Activated T-helper 1 cell treated with anti-CD3 and anti-CD28 coated beads, Interleukin-2, amount 50 U/mL, for 16 hours (primary cell): ENCODE measurements at places on chromosomes 2 and 18.

GRCh38 chr18:49898421-49898820 lies 85.1 kb upstream of the ACAA2 start:
- DNase-seq = peak; percentile 37

- no peak for DNase-seq
Measured at GRCh38 chr2:44836174-44836573, 105.3 kb upstream of the SIX3 start.

DNA sequence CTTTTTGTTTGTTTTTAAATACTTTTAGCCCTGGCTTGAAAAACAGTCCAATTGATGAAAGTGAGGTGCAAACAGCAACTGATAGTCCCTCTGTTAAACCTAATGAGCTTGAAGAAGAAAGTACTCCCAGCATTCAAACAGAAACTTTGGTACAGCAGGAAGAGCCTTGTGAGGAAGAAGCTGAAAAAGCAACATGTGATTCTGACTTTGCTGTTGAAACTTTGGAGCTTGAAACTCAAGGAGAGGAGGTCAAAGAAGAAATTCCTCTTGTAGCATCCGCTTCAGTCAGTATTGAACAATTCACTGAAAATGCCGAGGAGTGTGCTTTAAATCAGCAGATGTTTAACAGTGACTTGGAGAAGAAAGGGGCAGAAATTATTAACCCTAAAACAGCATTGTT lies 30.6 kb upstream of the DYSF start:
- no peak for DNase-seq

DNA sequence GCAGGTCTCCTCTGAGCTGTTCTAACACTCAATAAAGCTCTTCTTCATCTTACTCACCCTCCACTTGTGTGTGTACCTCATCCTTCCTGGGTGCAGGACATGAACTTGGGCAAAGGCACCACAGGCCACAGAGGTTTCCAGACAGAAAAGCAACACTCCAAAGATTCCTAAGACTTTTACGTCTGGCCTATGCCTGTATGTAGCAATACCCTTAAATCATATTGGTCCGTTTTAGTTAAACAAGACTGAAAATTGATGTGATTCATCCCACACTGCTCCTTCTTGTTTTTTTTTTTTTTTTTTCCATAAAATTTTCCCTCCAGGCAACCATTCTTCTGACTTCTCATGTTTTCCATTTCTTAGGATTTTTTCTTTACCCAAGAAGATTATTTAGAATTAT lies 404.3 kb downstream of the PID1 start:
- DNase-seq = no peak

- DNase-seq = no peak
Measured at GRCh38 chr18:75134611-75134975, 74.3 kb downstream of the PTGR3 start.

GRCh38 chr2:11752906-11753305 lies 6.5 kb downstream of the LPIN1 start:
- DNase-seq = no peak

DNA sequence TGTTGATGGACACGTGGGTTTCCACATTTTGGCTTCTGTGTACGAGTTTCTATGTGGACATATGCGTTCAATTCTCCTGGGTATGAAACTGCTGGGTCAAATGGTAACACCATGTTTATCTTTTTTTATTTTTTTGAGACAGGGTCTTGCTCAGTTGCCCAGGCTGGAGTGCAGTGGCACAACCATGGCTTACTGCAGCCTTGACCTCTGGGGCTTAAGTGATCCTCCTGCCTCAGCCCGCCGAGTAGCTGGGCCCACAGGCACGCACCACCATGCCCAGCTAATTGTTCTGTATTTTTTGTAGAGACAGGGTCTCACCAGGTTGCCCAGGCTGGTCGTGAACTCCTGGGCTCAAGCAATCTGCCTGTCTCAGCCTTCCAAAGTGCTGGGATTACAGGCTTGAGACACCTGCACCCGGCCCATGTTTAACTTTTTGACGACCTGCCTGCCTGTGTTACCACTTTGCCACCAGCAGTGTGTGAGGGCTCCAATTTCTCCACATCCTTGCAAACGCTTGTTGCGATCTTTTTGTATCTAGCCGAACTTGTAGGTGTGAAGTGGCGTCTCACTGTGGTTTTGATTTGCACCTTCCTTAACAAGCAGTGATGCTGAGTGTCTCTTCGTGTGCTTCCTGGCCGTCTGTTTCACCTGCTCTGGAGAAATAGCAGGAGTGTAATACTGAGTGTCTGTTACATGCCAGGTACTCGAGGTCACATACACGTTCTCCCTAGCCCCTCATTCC lies 6.9 kb downstream of the HSBP1L1 start:
- DNase-seq = no peak

GRCh38 chr18:3689986-3690763 lies 240.2 kb downstream of the TGIF1 start:
- no peak for DNase-seq

- DNase-seq = peak; percentile 54
Measured at GRCh38 chr2:218398437-218399390, 954 bp upstream of the CTDSP1 start.

- no peak for DNase-seq
Measured at GRCh38 chr2:85951351-85952067, 62.7 kb upstream of the ST3GAL5 start.

DNA sequence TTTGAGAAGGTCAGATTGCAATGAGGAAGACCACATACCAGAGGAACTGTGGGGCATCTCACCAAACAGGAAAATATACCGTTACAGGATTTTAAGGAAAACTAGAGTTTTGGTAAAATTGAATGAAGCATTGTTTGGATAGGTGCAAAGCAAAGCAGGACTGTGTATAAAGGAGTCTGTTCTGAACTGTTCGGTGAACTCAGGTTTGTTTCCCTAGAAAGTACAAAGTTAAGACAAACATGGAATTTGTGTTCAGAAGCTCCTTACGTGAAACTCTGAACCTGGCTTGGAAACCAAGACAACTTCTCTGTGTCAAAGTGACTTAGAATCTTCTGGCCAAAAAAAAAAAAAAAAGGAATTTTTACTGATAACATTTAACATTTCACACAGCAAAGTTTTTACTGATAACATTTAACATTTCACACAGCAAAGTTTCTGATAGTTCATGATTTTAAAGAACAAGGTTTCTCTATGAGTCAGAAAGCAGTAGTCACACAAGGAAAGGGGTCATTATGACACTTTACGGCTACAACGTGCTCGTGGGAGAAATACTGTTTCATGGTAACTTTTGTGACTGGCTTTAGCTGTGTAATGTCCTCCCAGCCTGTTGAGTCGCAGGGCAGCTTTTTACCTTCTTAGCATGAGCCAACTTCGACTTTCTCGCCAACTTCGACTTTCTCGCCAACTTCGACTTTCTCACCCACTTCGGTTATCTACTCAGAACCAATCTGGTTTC lies 21.2 kb upstream of the TET3 start:
- no peak for DNase-seq

DNA sequence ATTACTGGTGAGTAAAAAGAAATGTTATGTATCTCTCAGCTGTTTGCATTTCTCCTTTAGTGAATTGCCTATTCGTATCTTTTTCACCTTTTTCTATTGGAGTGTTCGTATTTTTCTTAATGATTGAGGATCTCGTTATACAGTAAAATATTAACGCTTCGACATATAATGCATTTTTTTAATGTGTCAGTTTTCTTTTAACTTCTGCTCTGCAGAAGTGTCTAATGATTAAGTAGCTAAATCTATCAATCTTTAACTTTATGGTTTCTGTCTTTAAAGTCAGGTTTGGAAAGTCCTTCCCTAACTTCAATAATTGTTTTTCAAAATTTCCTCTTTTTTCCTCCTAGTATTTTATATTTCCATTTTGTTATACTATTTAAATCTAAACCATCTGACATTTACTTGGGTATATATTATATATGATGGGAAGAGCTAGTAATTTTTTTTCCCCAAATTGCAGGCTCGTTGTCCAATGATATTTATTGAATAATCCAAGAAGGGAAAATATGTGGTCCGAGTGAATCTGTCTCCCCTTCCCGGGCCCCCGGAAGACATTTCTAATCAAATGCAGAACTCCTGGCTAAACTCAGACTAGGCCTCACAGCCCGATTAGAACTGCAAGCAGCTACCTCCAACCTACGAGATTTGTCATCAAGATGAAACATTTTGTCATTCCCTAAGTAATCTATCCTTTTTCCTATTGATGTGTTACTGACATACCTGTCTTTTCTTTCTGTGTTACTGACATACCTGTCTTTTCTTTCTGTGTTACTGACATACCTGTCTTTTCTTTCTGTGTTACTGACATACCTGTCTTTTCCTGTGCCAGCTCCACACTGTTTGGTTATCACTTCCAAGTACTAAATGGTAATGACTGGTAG lies 17.2 kb downstream of the PCBP1 start:
- DNase-seq = no peak

GRCh38 chr18:7677001-7677400 lies 109.9 kb downstream of the PTPRM start:
- DNase-seq = no peak

GRCh38 chr2:240478346-240479110 lies 43.1 kb downstream of the GPC1 start:
- DNase-seq = no peak

- no peak for DNase-seq
Measured at GRCh38 chr18:67217551-67218166, 298.9 kb downstream of the DSEL start.

DNA sequence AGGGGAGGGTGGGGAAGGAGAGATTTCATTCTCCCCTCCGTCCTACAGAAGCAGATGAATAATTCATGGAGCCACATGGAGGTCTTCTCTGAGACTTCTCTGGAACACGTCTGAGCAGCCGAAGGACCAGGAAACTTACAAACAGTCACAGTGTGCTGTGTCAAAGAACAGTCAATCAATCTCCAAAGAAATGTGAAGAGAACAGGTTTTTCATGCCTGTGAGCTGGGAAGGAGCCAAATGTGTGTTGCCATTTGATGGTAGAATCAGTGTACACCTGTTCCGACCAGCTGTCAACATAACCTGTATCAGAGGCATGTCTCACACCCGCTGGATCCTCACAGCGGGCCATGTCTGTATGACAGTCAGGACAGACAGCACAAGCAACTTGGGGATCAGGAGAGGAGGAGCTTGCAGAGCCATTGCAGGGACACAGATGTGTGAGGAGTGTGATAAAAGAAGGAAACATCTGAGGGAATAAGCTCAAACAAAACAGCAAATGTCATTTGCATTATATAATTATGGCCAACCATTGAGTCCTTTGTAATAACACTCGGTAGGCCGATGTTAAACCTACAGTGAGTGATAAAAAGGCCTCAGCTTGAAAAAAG lies 298.5 kb downstream of the EN1 start:
- DNase-seq = no peak

GRCh38 chr2:70420143-70420542 lies 118.3 kb upstream of the FAM136A start:
- DNase-seq = no peak

- no peak for DNase-seq
Measured at GRCh38 chr18:3982541-3982940, 472.6 kb downstream of the DLGAP1 start.

- DNase-seq = no peak
Measured at GRCh38 chr18:22370414-22370813, 47.3 kb downstream of the CTAGE1 start.

GRCh38 chr2:239075918-239076758 lies 228.3 kb downstream of the TWIST2 start:
- no peak for DNase-seq

DNA sequence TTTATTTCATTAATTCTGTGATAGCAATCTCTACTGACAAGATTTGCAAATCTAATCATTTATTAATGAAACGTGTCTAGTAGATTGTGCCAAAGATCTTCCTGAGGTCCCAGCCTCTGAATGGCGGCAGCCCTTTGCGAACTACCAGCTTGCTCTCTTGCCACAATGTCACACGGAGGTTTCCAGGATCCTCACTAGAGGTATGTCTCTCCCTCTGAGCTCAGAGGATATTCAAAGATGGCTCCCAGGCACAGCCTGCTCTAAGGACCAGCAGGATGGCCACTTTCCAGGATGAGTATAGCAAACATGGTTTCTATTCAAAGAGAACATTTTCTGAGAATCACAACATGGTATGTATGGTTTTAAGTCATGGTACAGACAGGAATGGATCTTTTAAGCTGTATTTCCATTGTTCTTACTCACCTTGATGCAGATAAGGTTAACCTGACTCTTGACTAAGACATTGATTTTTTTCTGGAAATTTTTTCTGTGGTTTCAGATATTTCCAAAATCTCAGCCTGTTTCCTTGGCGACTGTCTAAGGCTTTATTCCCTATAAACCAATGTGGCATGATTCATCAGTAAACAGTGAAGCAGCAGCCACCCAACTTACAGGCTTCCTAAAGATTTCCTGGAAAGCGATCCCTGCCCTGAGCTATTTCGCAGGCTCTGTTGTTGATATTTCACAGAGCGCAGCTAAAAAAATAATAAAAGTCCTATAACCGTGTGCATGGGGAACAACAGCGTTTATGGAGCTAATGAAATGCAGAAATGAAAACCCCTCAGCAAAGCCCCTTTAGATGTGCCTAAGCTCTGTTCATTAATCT lies 54.1 kb upstream of the KLF7 start:
- no peak for DNase-seq

GRCh38 chr2:182064019-182064778 lies 78.5 kb downstream of the PPP1R1C start:
- no peak for DNase-seq

DNA sequence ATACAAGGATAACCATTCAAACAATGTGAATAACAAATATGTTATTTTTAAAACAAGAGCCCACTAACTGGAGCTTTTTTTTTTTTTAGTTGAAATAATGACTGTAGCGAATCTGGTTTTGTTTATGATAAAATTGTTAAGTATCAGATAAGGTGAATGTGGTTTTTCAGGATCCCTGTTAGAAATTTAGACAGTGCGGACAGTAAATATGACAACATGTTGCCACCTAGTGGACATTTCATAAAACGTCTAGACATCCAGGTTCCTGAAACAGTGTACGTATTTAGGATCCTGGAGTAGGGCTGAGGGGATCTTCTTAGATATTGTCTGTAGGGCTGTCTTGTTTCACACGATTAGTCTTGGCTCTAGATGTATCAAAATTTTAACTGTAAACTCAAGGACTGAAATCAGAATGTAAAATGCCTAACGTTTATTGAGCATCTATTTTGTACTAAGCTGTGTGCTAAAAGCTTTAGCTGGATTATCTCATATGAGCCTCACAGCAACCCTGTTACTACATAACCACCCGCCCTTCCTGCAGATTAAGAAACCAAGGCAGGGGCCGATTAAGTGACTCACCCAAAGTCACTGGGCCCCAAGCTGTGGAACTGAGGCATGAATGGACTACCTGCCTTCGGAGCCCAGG lies 23.9 kb upstream of the CCDC68 start:
- no peak for DNase-seq
